ENCODE measurements at places on chromosomes 16 and 17.

- DNase-seq = no peak
Measured at GRCh38 chr16:76059186-76059585, 218.0 kb upstream of the CNTNAP4 start.

GRCh38 chr17:78979780-78980623 is at the start of gene LGALS3BP:
LGALS3BP (minus strand) TSS chr17:78979923; CDS start chr17:78977191, 2,732 bp downstream.
- DNase-seq = no peak

- DNase-seq = no peak
Measured at GRCh38 chr17:48543854-48544348, 1.0 kb downstream of the HOXB2 start.

- DNase-seq = no peak
Measured at GRCh38 chr16:48194828-48195556, 39.2 kb upstream of the ABCC12 start.

GRCh38 chr17:19440421-19440820 is 29.4 kb downstream of the RNF112 start:
- DNase-seq = no peak

DNA sequence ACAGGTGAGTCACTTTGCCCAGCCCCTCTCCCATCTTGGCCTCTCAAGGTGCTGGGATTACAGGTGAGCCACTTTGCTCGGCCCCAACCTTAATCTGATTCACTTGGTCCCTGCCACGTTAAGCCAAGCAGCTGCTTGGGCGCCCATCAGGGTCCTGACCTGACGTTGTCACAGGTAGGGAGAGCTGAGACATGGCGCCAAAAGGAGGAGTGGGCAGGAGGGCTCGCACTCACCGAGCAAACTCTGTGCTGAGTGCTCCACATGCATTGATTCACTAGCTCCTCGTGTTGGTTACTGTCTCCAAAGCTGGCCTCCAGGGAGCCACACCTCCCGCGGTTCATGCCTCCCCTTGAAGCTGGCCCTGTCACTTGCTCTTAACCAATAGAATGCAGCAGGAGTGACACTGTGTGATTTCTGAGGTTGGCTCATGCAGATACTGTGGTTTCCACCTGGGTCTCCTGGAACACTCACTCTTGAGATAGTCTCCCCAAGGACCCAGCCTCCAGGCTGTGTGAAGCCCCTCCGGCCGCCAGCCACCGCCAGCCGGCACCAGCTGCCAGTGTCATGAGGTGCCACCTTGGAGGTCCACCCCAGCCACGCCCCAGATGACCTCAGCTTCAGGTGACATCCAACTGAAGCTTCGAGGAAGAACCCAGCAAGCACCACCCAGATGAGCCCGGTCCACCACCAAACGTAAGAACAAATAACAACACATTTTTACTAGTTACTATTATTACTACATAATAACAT is 223.0 kb downstream of the GSG1L start:
- no peak for DNase-seq

- DNase-seq = no peak
Measured at GRCh38 chr16:27383556-27384243, 18.3 kb upstream of the IL21R start.

DNA sequence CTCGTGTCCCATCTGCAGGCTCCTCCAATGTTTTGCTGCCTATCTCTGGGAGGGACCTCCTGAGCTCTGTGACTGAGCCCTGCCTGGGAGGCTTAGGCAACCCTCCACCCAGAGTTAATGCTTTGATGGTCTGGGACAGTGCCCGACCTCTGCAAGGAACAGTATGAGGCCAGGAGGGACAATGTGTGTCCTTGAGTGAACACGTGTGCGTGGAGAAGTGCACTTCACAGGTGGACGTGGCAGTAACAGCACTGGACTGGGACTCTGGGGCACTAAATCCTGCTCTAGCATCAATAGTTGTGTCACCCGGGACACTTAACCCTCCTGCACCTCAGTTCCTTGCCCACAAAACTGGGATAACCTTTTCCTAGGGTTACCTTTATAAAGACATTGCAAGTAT is 4.6 kb downstream of the UBTF start:
- no peak for DNase-seq

- no peak for DNase-seq
Measured at GRCh38 chr16:84732674-84733352, 33.0 kb downstream of the USP10 start.

- no peak for DNase-seq
Measured at GRCh38 chr17:75346906-75347305, 57.7 kb upstream of the SLC25A19 start.

DNA sequence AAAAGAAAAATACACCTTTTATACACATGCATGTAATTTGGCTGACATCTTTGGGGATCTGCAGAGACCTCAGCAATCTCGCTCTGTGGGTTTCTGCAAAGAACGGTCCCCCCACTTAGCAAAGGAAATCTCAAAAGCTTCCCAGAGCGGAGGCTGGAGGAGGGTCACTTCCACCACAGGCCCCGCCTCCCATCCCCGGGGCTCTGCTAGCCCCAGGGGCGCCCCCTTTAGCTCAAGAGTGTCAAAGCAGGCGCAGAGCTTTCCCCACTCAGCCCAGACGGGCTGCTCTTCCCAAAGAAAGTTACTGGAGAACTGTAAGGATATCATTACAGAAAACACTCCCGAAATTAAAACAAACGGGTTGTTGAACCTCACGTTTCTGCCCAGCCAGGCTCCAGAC is 11.4 kb downstream of the SLC13A5 start:
- no peak for DNase-seq

DNA sequence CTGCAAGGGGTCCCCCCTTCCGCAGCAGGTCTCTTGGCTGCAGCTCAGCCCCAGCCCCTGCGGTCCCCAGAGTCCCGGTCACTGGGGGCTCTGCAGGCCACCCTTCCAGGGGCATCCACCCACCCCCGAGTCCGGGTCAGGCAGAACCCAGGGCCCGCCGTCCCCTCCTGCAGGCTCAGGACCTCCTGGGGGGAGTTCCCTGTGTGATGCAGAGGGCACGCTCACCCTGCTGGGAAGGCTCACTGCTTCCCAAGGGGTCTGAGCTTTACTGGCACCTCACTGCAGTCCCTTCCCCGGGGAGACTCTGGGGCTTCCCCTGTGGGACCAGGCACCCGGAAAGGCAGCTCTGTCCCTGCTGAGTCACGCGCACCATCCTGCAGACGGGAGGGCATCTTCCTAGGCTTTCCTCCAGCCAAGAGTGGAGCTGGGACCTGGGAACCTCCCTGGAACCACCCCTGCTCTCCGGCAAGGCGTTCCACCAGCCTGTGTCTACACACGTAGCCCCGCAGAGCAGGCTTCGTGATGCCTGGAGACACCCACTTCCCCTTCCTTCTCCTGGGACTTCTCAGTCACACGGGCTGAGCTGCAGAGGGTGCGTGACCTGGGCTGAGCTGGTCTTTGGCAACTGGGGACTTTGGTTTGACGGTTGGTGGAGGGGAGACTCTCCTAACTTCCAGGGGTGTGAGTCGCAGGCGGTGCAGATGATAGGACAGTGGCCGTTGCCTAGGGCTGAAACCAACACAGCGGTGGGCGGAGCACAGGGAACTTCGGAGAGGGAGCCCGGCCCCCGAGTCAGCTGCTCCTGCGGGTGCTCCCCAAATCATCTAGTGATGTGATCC is 23.4 kb downstream of the SLC25A10 start:
- DNase-seq = no peak

DNA sequence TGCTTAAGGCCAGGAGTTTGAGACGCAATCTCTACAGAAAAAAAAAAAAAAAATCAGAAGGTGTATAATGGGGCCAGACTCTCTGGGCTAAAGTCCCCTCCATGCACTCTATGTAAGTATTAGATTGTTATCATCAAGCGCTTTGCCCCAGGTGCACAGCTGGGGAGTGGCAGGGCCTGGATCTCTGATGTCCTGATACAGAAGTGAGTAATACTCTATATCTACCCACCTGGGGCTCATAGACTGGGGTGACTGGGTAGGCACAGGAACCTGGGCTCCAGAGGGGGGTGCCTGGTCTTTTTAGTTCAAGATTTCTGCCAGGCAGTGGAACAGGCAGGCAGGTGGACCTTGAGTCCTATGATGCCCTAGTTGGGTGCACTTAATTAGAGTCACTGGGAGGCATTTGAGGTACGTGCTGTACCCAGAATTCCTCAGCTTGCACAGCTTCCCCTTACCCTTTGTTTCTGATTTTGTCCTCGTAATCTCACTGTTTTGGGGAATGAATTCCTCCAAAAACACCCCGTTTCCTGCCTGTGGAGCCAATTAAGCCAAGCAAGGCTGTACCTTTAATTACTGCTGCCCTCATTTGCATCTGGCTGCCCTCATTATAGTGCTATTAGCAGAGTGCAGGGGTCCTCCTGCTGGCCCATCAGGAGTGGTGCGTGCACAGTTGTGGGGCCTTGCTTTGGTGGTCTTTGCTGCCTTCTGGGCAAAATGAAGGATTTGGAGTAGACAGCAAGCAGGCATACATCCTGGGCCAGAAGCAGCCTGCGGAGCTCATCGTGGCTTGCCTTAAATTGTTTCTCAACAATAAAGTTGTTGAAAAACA is 239.0 kb downstream of the SNX29 start:
- no peak for DNase-seq

- DNase-seq = no peak
Measured at GRCh38 chr16:68539711-68540239, 684 bp downstream of the ZFP90 start.

DNA sequence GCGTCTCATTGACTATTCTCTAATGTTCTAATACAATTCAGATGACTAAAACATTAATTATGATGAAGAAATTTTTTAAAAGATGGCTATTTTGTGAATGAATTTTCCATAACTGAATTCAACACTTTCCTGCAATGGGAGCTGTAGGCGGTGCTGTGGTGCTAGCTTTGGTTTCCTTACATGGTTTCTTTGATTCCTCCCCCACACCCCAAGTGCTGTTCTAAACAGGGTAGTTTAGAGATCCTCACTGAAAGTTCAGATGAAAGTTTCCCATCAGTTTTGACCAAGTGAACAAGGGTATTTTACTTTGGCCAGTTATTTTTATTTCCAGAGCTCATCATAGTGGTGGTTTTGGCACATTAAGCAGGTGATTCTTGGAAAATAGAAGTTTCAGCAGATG is 26.0 kb upstream of the MRC2 start:
- no peak for DNase-seq

GRCh38 chr17:3738562-3739295 is 15.0 kb downstream of the HASPIN start:
- no peak for DNase-seq

DNA sequence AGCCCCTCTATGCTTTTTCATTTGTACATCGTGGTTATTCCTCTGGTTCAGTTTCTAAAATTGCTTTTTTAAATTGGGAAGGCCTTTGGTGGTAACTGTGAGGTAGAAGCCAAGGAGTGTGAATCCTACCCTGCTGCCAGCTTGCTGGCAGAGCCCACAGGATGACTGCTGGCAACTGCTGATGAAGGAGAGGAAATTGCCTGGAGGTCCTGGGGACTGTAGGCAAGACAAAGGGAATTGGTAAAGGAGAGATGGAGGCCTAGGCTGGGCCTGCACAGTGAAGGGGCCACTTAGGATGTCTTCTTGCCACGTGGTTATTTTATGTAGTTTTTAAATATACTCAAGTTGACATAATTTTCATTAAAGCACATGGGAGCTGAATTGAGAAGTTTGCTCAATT is 15.8 kb downstream of the C17orf58 start:
- DNase-seq = no peak

DNA sequence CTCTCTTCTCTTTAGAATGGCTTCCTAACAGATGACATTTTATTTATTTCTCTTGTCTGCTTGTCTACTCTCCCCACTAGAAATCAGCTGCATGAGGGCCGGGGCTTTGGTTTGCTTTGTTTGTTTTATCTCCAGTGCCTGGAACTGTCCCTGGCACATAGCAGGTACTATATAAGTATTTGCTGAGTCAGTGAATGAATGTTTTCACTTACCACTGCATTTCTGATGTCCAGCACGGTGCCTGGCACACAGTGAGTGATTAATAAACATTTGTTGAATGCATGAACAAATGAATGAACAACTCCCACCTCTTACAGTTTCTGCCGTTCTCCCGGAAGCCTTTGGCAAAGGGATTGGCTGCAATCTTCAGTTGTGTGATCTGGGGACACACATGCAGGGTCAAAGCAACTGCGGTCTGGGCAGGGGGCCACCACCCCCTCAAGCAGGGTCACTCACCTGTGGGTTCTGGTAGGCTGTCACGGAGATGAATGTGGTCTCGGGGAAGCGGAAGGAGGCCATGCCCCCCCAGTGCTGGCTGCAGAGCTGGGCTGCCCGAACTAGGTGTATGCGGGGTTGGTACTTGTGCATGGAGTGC is 3.4 kb downstream of the TBX6 start:
- no peak for DNase-seq

- no peak for DNase-seq
Measured at GRCh38 chr16:74296104-74296431, 546 bp upstream of the PSMD7 start.

GRCh38 chr16:2857451-2858244 is at the start of gene PRSS22:
PRSS22 (minus strand) TSS chr16:2858170; CDS start chr16:2858104, 66 bp downstream.
- DNase-seq = no peak

- peak; percentile 58 for DNase-seq
Measured at GRCh38 chr17:56908001-56908542, 5.8 kb downstream of the TRIM25 start.

- no peak for DNase-seq
Measured at GRCh38 chr16:68078701-68079375, 6.3 kb upstream of the NFATC3 start.

- DNase-seq = peak; percentile 1
Measured at GRCh38 chr17:65468321-65468720, 93.1 kb downstream of the AXIN2 start.

- no peak for DNase-seq
Measured at GRCh38 chr16:49275870-49276269, 5.8 kb downstream of the CBLN1 start.

- peak; percentile 79 for DNase-seq
Measured at GRCh38 chr17:58504826-58505351, 9.5 kb downstream of the MTMR4 start.

GRCh38 chr16:86337138-86337537 is 173.2 kb upstream of the FOXF1 start:
- DNase-seq = no peak

DNA sequence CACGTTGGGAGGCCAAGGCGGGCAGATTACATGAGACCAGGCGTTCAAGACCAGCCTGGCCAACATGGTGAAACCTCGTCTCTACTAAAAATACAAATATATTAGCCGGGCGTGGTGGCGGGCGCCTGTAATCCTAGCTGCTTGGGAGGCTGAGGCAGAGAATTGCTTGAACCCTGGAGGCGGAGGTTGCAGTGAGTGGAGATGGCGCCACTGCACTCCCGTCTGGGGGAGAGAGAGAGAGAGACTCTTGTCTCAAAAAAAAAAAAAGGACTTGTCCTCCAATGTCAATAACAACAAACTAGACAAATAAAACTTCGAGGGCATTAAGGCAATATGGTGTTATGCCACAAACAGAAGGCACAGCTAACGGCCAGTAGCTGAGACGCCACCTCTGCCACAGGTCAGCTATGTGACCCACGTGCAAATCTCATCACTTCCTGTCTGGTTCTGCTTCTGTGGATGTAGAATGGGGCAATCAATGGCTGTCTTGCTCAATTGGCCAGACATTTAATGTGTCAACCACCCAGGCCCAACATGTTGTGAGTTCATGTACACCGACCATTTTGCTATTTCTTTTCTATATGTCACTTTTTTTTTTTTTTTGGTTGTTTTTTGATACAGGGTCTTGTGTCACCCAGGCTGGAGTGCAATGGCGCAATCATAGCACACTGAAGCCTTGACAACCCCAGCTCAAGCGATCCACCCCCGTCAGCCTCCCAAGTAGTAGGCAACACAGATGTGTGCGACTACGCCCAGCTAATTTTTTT is 834 bp upstream of the TXNDC11 start:
- DNase-seq = no peak

All from GM12864 (cell line).